ENCODE measurements at places on chromosomes 4 and X.

- no peak for DNase-seq
Measured at GRCh38 chr4:74527049-74527448, 82.1 kb downstream of the AREG start.

DNA sequence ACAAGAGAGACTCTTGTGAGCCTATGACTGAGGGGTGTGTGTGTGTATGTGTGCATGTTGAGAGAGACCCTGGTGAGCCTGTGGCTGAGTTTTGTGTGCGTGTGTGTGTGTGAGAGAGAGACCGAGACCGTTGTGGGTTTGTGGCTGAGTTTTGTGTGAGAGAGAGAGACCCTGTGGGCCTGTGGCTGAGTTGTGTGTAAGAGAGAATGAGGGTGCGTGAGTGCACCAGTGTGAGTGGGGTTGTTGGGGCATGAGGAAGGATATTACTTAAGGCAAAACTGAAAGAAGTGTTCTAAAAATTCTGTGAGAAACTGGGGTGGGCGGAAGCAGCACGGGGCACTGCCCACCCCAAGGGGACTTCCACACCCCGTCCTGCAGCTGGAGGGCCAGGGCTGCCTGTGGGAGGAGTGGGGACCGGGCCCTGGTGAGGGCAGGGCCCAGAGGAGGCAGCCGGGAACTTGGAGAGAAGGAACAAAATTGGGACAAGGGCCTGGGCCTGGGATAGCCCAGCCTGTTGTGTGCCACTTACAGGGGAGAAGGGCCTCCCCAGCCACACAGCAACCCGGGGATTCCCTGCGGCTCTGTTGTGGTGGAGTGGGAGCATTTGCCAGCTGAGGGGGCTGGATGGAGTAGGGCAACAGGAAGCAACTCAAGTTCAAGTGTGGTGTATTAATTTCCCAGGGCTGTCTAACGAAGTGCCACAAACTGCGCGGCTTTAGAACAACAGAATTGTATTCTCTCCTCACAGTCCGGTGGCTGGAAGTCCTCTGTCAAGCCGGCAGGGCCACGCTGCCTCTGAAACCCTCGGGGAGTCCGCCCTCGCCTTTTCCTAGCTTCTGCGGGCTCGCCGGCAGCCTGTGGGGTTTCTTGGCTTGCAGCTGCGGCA, 22.1 kb downstream of the TMEM131L start:
- peak; percentile 81 for DNase-seq

DNA sequence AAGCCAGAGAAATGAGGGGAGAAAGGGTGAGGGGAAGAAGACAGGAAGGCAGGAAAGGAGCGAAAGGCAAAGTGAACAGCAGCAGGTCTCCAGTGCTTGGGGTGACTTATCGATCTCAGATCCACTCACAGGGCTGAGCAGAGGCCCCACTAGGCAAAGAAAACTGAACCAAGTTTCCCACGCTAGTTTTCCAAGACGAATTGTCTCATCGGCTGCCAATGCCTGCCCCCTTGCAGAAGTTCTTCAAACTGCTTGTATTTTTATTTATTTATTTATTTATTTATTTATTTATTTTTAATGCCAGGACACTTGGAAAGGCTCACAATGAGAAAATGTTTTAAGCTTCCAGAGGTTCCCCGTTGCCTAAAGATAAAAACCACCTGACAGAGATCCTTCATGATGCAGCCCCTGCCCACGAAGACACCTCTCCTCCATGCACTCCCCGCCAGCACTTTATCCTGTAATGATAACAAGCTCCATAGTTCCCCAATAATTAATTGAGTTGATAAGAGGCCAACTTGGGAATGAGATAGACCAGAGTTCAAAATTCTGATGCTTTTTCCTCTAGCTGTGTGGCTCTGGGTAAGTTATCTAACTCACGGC, 43.2 kb downstream of the QDPR start:
- no peak for DNase-seq

DNA sequence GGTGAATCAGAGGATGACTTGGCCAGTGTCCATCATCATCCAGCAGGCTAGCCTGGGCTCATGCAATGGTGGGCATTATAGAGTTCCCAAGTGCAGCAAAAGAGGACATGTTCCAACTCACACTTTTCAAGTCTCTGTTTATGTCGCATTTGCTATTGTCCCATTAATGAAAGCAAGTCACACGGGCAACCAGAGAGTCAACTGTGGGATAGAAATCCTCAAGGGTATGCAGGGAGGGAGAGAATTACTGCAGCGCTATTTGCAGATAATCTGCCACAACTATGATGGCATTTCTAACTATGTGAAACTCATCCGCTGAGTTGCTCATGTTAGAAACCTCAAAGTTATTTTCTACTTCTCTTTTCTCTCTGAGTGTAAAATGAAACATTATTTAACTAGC, 78.5 kb upstream of the TAB3 start:
- no peak for DNase-seq

GRCh38 chr4:19010761-19011160, 989.2 kb upstream of the LCORL start:
- no peak for DNase-seq

- no peak for DNase-seq
Measured at GRCh38 chr4:124386163-124386562, 326.4 kb downstream of the ANKRD50 start.

DNA sequence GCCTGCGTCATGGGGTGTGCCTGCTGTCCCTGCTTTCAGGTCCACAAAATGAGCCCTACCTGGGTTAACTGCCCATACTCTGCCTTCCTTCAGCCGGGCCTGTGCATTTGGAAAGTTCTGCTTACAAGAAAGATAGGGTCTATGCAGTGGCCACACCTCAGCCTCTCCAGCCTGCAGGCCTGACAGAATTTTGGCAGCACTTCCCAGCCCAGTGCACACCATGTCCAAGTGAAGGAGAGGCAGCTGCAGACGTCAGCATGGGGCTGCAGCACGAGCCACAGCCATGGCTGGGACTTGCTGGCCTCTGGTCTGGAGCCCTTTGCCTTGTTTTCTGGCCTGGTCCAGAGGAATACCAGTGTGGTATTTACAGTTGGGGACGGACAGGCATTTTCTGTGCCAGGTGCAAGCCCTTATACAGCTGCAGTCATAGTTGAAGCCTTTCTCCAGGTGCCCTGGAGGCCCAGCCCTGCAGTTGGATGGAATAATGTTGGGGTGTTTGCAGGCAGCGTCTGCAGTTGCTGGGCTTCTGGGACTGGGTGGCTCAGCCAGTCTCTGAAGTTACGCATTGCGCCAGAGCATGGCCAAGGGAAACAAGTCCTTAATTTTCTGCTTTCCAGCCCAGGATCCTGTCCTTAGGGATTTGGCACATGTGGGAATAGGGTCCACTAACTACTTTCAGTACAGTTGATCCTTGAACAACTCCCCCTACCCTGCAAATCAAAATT, 26.2 kb downstream of the JADE1 start:
- DNase-seq = no peak

- DNase-seq = no peak
Measured at GRCh38 chrX:98029861-98030260, 1146.2 kb downstream of the RPA4 start.

GRCh38 chrX:129748305-129748704, 9.5 kb downstream of the XPNPEP2 start:
- no peak for DNase-seq

DNA sequence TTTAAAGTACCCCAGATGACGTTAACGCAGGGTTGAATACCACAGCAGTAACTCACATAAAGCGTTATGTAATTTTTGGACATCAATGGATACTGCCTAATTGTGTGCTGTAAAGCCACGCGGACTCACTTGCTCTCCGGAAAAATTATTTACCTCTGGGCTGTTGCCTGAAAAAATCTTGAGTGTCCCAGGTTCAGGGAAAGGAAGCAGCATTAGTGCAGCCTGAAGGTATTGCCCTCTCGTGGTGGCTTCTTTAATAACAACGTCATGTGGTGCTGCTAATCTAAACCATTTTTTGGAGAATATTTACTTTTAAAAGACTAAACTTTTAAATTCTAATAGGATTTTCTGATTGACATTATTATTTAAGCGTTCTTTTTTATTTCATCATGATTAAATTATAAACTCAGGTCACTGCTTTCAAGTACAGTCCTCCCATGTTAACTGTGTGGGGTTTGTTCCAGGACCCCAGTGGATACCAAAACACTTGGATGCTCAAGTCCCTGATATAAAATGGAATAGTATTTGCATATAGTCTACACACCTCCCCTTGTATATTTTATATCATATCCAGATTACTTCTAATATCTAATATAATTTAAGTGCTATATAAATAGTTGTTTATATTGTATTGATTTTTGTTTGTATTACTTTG, 384.8 kb downstream of the FAM133A start:
- DNase-seq = no peak

GRCh38 chr4:22190855-22191254, 242.3 kb upstream of the KCNIP4 start:
- DNase-seq = no peak

- DNase-seq = no peak
Measured at GRCh38 chr4:112288455-112288854, 2.8 kb upstream of the TIFA start.

GRCh38 chrX:15834827-15835595, 19.6 kb downstream of the AP1S2 start:
- no peak for DNase-seq

GRCh38 chr4:5772528-5773270, 61.7 kb downstream of the EVC start:
- no peak for DNase-seq

DNA sequence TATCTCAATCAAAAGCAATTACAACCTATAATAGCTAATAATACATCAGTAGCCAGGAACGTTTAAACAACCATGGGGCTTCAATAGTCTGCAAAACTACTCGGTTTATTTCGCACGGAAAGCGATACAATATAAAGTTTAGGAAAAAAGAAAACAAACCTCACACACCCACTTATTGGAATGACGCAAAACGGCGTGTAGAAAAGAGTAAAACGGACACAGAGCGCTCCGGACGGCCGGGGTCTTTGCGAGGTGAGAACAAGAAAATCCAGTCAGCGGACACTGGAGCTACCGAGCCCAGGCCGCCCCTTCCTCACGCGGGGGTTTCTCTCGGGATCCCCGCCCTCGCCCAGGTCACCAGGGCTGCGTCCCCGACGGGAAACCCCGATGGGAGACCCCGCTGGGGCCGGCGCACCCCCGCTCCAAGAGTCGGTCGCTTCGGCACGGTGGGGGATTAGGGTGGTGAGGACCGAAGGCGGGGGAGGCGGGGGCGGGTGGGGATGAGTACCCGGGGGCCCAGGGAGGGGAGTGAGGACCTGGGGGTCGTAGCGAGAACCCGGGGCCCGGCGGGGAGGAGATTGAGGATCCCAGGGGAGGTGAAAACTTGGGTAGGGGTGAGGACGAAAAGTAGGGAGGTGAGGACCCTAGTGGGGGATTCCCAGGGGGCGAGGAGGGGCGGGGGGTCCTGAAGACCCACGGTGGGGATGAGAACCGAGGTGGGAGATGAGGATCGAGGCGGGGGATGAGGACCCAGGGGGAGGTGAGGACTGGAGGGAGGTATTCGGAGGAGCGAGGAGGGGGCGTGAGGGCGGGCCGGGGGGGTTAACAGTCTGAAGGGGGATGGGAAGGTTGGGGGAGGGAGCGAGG, 737 bp downstream of the NELFA start:
- DNase-seq = no peak

- DNase-seq = no peak
Measured at GRCh38 chr4:152970102-152970820, 34.1 kb downstream of the FHDC1 start.

GRCh38 chr4:52948057-52948423, 85.9 kb downstream of the RASL11B start:
- no peak for DNase-seq

GRCh38 chr4:6530964-6531363, 44.0 kb upstream of the MAN2B2 start:
- DNase-seq = no peak

- DNase-seq = no peak
Measured at GRCh38 chr4:5018603-5019002, 655 bp downstream of the CYTL1 start.

DNA sequence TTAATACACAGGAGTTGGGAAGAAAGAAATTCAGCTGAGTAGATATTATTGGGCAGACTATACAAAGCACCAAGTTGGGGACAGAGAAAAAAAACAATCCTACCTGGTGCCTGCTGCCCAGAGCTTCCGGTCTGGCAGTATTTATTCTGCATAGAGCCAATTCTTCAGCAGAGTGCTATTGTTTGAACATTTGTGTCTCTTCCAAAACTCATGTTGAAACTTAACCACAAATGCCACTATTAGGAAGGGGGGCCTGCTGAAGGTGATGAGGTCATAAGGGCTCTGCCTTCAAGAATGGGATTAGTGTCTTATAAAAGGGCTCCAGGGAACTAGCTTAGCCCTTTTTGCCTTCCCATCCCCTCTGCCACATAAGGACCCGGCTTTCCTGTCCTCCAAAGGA, 136.2 kb downstream of the EVC2 start:
- no peak for DNase-seq
